ENCODE measurements at places on chromosomes 12 and 14.

GRCh38 chr14:96184737-96185136 lies 19.9 kb upstream of the BDKRB2 start:
- no peak for DNase-seq

GRCh38 chr12:71710276-71711125 lies 24.6 kb downstream of the TMEM19 start:
- peak; percentile 12 for DNase-seq

DNA sequence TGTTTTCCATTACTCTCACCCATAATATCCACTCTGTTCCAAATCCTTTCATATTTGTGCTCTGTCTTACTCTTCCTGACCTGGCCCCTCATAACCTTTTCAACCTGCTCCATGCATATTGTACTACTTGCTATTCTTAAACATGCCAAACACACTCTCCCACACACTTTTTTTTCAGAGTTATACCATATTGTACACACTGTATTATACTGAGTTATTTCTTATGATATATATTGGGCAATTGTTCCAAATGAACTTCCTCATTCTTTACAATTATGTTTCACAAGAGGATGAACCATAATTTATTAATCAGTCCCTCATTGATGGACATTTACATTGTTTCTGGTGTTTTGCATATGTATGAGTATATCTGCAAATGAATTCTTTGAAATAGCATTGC lies 18.5 kb downstream of the ATL1 start:
- DNase-seq: no peak

DNA sequence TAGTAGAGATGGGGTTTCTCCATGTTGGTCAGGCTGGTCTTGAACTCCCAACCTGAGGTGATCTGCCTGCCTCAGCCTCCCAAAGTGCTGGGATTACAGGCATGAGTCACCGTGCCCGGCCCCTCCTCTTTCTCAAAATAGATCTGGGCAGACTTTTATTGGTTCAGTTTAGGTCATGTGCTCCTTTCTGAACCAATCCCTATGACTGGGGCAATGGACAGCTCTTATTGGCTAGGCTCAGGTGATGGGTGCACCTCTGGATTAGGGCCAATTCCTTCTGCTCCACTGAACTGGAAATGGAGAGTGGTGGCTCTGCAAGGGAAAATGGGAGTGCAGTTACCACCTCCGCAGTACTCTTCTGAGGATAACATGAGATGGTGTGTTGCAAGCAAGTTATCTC lies 6.2 kb upstream of the ATP6V0A2 start:
- no peak for DNase-seq

- no peak for DNase-seq
Observed at GRCh38 chr14:68589447-68590200, 203.2 kb downstream of the ZFP36L1 start.

- DNase-seq: no peak
Observed at GRCh38 chr12:85280165-85280983, at the start of gene ALX1. TSS of gene ALX1 (plus strand) at chr12:85280220. CDS start at chr12:85280262, 42 bp downstream.

DNA sequence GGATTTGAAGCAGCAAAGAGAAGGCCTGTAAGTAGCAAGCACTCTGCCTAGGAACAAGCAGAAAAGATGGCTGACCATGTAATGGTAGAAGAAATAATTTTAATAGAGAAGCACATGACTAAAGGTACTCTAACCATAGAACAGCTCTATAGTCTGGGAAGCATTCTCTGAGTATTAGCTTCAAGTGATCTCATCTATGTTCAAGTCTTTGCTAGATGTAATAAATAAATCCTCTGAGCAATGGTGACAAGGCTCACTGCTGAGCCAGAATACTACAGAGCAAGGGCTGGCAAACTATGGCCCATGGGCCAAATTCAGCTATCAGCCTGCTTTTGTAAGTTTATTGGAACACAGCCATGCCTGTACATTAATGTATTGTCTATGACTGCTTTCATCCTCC lies 84.8 kb downstream of the PEBP1 start:
- no peak for DNase-seq

- no peak for DNase-seq
Observed at GRCh38 chr12:2008677-2009076, 4.4 kb upstream of the DCP1B start.

DNA sequence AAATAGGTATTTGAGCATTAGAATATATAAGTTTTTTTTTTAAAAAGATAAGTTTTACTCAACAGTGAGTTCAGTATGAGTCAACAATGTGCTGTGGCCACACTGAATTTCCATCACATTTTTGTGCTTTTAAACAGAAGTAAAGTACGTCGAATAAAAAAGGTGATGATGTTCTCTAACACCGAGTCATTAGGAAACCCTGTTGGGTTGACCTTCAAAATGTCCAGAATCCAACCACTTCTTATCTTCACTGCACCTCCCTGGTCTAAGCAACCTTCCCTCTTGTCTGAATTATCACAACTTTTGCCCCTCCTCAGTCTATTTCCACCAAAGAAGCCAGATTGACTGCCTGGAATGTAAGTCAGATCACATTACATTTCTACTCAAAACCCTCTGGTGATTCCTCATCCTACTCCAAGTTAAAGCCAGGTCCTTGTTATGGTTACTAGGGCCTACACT lies 43.0 kb upstream of the SYCP3 start:
- DNase-seq: peak; percentile 62

DNA sequence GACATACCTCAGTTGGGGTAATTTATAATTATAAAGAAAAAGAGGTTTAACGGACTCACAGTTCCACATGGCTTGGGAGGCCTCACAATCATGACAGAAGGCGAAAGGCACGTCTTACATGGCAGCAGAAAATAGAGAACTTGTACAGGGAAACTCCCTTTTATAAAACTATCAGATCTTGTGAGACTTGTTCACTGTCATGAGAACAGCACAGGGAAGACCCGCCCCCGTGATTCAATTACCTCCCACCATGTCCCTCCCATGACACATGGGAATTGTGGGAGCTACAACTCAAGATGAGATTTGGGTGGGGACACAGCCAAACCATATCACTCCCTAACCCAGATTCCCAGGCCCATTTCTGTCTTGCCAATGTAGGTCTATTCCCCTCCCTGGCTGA lies 22.1 kb downstream of the MYO1H start:
- no peak for DNase-seq

GRCh38 chr12:13843841-13844240 lies 137.6 kb downstream of the GRIN2B start:
- no peak for DNase-seq

GRCh38 chr12:101780599-101780998 lies 41.3 kb upstream of the SYCP3 start:
- DNase-seq: no peak

- DNase-seq: no peak
Observed at GRCh38 chr14:99236386-99237138, 35.4 kb downstream of the BCL11B start.

- no peak for DNase-seq
Observed at GRCh38 chr12:97912943-97913342, 450.3 kb downstream of the RMST start.

Measured in activated CD4-positive, alpha-beta T cell treated with anti-CD3 and anti-CD28 coated beads, Interleukin-2, Interleukin-6, amounts not matched to agents 100 ng/mL and 50 ng/mL, durations not matched to agents 16 hours and 8 hours (primary cell).